Suppressor macrophage (primary cell): ENCODE measurements at places on chromosomes 1 and 21.
A peak's percentile ranks its signal among the peaks of the same experiment; 100 is the strongest.

DNA sequence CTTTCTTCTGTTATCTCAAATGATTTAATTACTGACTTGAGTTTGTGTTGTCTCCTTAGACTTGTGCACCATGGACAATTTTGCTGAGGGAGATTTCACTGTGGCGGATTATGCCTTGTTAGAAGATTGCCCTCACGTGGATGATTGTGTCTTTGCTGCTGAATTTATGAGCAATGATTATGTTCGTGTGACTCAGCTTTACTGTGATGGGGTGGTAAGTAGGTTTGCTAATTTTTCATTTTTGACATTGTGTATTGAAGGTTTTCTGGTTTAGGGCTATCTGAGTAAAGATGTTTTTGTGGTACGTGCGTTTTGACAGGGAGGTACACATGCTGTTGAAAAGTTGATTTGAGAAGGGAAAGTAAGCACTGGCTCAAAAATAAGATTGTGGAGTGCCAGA, 14.1 kb downstream of the TTC3 start:
- no peak for DNase-seq

- DNase-seq = no peak
These were observed 28.1 kb upstream of the LMO4 start for GRCh38 chr1:87300628-87301027.

GRCh38 chr1:25781130-25781433, 18.9 kb upstream of the SELENON start:
- no peak for DNase-seq

GRCh38 chr21:41593760-41594138, 85.8 kb upstream of the TMPRSS2 start:
- DNase-seq = no peak

- DNase-seq = peak; percentile 41
These were observed 88.4 kb downstream of the SDCCAG8 start for GRCh38 chr1:243343970-243344937.
